GM18507 (cell line): ENCODE measurements at places on chromosomes 13 and 19.

- DNase-seq = no peak
Observed at GRCh38 chr19:51742789-51743188, 8.9 kb downstream of the FPR1 start.

DNA sequence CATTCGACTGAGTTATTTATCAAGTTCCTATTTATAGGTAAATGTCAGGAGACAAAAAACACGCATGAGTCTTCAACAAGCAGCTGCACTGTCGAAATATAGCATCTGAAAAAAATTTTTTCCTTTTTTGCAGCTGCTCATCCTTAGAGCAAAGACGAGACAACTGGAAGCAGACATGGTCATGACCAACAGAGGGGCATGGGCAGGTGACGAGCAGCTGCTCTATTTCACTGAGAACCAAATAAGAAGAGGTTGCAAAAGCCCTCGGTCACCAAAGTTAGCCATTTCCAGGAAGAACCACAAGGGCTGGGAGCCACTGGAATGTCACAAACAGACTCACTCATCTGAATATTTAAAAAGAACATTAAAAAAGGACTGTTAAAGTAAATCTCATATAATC is 22.2 kb downstream of the SOHLH2 start:
- DNase-seq = no peak

DNA sequence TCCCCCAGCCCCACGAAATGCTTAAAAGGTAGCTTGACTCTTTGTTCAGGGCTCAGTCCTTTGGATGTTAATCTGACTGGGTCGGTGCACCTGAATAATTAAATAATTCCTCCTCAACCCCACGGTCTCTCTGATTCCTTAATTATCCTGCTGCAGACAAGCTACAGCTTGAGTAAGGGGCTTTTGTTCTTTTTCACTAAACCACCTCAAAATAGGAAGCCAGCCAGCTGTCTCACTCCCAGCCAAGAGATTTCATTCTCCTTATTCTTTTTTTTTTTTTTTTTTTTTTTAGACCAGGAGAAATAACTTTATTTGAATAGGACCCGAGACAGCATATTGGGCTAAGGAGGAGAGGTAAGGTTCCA is 7.9 kb upstream of the FCGBP start:
- no peak for DNase-seq

DNA sequence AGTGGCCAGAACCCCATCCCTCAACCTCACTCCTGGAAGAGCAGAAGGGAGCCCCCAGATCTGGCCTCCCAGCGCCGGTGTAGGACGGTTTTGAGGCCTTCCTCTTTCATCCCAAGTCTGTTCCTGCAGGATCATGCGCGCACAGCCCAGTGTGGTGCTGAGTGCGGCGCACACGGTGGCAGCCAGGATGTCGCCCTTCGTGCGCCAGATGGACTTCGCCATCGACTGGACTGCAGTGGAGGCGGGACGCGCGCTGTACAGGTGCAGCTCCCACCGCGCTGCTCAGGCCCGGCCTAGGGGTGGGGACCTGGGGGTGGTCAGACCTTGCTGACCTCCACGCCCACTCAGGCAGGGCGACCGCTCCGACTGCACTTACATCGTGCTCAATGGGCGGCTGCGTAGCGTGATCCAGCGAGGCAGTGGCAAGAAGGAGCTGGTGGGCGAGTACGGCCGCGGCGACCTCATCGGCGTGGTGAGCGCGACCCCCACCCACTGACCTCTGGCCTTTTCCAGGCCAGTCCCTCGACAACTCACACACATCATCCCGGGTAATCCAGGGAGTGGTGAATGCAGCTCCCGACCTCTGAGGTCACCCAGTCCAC is 14.8 kb downstream of the PNPLA6 start:
- DNase-seq = no peak

DNA sequence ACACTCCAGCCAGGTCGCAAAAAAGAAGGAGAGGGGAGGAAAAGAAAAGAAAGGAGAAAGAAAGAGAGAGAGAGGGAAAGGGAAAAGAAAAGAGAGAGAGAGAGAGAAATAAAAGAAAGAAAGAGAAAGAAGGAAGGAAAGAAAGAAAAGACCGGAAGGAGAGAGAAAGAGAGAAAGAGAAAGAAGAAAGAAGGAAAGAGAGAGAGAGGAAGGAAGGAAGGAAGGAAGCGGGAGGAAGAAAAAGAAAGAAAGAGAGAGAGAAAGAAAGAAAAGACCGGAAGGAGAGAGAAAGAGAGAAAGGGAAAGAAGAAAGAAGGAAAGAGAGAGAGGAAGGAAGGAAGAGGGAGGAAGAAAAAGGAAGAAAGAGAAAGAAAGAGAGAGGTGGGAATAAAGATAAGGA is 320.8 kb downstream of the SHISA2 start:
- no peak for DNase-seq

DNA sequence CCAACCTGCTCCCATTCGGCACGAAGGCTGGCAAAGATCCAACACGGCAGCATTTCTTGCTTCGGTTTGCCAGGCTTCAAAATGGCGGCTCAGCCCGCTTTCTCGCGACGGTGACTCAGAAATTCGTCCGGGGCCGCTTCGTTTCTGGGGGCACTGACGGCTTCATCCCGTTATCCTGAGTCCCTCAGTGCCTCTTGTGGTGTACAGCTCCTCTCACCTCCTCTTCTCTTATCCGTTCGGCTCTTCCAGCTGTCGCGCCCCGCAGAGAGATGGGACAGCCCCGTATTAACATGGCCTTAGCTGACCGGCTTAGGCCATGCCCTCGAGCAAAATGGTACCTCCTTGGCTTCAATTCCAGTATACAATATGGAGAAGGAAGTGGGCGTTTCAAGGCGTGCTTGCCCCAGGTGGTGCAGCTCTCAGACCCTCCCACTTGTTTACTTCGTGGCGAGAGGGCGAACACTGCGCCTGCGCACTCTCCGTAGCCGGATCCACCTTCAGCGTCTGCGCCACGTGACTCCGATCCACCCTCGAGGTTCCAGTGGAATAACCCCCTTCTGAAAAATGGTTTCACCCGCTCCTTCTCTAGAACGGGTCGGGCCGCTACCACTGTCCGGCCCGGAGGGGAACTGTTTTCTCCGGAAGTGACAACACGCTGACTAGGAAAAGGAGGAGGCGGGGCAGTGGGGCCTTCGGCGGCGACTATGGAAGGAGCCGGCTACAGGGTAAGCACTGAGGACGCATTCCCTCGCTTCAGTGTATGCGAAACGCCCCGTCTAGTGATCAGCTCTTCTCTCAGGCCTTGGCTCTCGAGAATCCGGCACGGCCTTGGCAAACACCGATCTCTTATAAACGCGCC is at the start of the genes AKT1S1 and TBC1D17:
AKT1S1 (minus strand) TSS at position 336 of the 859 bp plus-strand sequence. CDS start 4,060 bp downstream, outside the sequence.
TBC1D17 (plus strand) TSS at position 683 of the 859 bp plus-strand sequence; CDS start at position 705, 22 bp downstream.
- DNase-seq = peak; percentile 90

- no peak for DNase-seq
Observed at GRCh38 chr13:110319774-110320509, 12.9 kb downstream of the COL4A2 start.

DNA sequence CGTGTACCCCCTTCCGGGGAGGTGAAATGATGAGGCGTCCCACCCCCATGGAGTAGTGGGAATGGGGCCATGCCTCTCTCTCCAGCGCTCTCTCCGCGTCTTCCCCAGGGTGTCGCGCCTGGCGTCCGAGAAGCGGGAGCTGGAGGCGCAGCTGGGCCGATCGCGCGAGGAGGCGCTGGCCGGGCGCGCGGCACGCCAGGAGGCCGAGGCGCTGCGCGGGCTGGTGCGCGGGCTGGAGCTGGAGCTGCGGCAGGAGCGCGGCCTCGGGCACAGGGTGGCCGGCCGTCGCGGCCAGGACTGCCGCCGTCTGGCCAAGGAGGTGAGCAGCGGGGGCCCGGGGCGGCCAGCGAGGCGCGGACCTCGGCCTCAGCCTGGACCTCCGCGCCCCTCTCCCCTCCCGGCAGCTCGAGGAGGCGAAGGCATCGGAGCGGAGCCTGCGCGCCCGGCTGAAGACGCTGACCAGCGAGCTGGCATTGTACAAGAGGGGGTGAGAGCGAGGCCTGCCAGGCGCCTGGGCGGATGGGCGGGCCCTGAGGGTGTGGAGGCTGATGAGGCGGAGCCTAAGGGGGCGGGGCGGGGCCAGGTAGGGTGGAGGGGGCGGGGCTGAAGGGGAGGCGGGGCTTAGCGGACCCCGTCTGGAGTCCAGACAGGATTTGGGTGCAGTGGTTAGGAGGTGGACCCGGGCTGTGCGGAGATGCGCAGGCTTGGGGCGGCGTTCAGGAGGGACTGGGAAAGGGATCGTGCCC is 7.7 kb downstream of the PGLYRP1 start:
- DNase-seq = no peak

DNA sequence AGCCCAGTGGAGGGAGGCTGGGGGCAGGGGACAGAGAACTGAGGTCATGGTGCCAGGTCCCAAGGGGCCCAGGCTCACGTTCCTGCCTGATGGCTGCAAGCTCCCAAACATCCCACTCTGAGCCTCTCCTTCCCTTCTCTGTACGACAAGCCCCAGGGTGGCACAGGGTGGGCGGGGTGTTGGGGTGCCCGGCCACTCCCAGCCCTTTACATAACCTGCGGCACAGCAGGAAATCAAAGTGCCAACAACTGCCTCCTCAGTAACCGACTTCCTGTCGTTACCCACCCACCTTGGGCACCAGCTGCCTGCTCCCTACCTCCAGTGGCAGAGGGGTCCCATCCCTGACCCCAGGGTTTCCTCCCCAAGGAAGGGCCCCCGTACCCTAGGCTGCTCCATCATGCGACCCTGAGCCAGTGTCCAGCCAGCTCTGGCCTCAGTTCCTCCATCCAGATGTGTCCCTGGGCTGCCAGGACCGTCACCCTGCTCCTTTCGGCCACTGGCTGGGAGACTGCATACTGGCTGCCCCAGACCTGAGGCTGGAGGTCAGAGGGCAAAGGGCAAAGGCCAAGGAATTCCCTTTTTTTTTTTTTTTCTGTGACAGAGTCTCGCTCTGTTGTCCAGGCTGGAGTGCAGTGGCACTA is 27.7 kb upstream of the NFIC start:
- no peak for DNase-seq

GRCh38 chr13:27924529-27925141 is 4.8 kb downstream of the PDX1 start:
- DNase-seq = no peak

DNA sequence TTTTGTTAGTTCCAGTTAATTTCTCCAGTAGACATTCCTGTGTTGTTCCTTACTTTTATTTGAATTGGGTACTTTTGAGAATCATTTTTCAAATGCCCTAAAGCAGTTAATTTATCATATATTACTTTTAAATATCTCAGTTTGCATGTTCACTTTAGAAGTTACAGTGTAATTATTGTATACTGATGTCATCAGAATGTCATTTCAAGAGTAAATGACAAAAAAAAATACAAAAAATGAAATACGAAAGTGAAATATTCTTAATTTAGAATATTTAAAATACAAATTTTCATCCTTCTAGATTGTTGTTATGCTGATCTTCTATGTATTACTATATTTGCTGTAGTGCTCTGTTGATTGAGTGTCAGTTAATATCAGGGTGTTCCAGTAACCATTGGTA is 114.2 kb downstream of the PAN3 start:
- no peak for DNase-seq

DNA sequence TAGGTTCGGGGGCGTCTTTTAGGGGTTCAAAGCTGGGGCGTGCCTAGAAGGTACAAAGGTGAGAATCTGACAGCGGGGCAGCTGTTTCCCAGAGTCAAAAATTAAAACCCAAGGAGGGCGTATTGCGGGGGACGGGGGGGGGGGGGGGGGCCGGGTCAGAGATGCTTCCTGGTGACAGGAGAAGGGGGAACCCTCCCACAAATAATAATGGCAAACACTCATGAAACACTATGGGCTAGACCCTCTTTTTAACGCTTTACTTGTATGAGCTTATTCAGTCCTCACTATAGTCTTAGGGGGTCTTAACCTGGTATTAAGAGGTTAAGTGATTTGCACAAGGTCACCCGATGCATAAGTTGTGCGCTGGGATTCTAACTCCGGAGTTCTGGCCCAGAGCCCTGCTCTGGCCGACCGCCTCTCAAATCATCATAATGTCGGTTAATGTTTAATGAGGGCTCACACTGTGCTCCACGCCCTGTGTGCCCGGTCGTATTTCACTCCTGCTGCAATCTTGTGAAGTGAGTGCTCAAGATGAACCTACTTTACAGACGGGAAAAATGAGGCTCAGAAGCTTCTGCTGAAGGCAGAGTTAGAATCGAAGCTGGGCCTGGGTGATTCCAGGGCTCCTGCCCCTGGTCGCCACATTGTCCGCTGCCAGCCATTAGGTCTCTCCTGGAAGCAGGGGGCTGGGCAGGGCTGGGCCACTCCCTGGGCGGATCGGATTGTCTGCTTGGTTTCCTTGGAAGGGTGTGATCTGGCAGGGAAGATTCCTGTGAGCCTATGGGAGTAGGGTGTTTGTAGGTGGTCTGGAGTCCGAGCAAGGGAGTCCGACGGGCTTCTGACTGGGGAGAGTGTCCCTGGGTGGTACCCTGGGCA is 964 bp downstream of the PAK4 start:
- no peak for DNase-seq

DNA sequence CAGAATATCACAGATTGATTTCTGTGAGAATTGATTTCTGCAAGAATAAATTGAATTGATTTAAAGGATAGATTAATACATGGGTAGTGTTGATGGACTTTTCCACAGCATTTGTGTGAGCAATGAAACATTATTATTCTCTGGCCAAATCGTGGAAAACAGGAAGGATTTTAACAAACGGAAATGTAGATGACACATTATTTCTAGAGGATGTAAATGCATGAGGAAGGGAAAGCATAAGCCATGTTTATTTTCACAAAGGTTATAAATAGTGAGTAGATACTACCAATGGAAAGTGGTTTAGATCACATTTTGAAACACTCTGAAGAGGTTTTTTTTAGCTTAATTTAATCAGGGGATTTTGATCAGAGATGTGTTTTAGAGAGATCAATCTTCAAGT is 1534.6 kb upstream of the MIR17HG start:
- DNase-seq = no peak

DNA sequence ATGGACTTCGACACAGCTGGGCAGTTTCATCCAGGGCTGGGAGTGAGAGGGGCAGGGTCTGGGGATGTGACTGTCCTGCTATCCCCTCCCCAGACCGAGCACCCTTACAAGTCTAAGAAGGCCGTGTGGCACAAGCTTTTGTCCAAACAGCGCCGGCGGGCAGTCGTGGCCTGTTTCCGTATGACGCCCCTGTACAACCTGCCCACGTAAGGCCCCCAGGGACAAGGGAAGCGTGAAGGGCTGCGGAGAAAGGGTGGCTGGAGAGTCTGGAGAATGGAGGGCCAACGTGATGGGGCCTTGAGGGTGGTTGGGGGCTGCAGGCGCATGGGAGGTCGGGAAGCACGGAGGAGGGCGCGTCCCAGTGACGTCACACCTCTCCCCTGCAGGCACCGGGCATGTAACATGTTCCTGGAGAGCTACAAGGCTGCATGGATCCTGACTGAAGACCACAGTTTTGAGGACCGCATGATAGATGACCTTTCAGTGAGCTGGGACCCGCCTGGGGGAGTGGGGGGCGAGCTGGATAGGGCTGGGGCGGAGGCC is 89.5 kb downstream of the MAP4K1 start:
- no peak for DNase-seq

GRCh38 chr19:48244281-48244680 is 11.4 kb downstream of the CARD8 start:
- DNase-seq = no peak

DNA sequence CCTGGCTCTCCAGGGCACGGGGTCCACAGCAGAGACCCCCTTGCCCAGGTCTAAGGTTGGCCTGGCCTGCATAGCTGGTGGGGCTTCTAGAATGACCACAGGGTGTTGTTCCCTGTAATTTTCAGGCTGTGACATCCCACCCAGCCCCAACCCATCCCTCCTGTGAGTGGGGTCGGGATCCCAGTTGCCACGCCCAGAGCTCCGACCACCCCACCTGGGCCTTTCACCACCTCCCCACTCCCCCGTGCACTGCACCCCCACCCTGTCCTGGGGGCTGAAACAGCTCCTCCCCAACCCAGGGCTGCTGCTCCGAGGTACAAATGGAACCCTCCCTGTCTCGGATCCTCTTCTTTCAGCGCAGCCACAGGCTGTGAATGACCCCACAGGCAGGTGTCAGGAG is 8.4 kb upstream of the SLC7A10 start:
- DNase-seq = no peak

- DNase-seq = no peak
Observed at GRCh38 chr19:33639035-33639681, 17.4 kb downstream of the CHST8 start.
